Activated CD8-positive, alpha-beta memory T cell treated with anti-CD3 and anti-CD28 coated beads, Interleukin-2, amount 50 U/mL, for 48 hours (primary cell): ENCODE measurements at places on chromosomes 16 and 17.

GRCh38 chr16:86372193-86372592 is 138.1 kb upstream of the FOXF1 start:
- DNase-seq = no peak

DNA sequence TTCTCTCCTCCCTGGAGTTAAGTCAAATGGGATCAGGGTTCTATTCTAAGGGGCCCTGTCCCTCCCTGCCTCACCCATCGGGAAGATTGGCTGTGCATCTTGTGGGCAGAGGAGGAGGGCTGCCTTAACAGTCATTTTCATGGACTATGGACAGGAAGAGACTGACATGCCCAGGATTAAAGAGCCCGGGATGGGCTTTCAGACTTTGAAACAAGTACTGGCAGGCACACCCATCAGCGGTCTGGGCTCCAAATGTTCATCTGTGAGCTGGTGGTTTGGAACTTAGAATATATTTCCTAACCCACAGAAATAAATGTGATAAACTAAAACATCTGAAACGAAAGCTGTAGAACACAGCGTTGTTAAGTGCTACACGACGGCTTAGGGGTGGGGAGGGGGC is 6.5 kb downstream of the SLC6A4 start:
- no peak for DNase-seq

- no peak for DNase-seq
Measured at GRCh38 chr17:9255833-9256232, 234.5 kb downstream of the NTN1 start.

- no peak for DNase-seq
Measured at GRCh38 chr16:4594433-4595410, 20.0 kb downstream of the UBALD1 start.

- peak; percentile 72 for DNase-seq
Measured at GRCh38 chr16:67163164-67163998, 1.2 kb upstream of the HSF4 start.

DNA sequence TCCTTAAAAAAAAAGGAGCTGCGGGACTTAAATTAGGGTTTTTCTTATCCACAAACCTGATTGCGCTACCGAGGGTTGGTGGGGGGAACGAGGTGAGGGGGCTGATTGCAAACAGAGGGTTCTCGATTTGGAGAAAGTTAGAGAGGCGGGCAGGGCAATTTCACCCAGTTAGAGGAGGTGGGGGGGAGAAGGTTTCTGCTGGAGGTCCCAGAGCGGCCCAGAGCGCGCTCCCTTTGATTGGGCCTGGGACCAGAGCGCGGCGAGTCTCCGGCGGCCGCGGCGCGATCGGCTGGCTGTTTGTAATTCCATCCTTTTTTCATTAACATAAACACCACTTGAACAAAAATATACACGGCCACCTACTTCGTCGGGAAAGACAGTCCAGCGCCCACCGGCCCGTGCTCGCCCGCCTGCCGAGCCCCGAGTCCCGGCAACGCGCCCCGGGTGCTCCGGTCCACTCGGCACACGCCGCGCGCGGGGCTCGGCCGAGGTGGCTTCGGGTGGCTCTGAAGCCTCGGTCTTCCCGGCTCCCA is 13.3 kb upstream of the FOXF1 start:
- no peak for DNase-seq

DNA sequence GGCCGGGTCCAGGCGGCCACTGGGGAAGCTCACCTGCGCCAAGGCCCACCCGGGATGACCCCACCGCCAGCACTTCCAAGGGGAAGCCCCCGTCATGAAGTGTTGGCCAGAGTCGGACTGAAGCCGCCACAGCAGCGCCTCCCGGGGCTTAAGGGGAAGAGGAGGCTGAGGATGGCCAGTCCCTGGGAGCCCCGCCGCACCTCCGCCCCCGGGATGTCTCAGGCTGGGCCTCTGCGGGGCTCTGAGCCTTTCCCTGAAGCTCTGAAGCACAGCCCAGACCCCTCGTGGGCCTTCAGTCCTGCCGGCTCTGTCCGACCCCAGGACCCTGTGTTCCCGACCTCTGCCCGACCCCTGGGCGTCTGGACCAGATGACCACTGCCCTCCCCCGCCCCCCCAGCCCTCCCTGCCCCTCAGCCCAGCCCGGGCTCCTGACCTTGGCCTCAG is 42.8 kb upstream of the ACSF3 start:
- DNase-seq = no peak

DNA sequence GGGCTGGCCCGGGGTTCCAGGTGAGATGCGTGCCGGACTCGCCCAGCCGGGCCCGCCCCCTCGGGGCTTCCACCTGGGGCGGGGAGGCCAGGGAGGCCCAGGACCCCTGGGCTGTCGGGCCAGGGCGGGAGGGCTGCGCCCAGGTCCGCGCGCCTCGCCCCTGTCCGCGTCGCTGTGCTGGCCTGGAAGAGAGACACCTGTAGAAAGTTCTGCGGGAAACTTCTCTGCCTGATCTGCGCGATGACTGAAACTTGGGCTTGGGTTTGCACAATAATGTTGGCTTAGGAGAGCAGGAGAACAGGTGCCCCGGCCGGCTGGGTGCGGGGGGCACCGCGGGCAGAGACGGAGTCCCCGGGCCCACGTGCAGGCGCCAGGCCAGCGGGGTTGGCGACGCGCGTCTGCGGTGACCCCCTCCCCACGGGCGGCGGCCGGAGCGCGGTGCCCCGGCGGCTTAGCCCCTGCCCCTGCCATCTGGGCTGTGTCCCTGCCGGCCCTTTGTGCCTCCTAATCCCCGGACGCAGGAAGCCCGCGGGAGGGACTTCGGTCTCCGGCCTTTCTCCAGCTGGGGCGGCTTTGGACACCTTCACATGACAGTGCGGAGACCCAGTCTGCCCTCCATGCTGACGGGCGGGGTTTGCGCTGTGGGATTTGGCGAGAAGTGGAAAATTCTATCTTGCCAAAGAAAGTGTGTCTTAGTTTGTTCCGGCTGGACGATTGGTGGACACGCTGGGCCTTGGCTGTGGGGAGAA is 483 bp downstream of the LLGL2 start:
- DNase-seq = no peak

DNA sequence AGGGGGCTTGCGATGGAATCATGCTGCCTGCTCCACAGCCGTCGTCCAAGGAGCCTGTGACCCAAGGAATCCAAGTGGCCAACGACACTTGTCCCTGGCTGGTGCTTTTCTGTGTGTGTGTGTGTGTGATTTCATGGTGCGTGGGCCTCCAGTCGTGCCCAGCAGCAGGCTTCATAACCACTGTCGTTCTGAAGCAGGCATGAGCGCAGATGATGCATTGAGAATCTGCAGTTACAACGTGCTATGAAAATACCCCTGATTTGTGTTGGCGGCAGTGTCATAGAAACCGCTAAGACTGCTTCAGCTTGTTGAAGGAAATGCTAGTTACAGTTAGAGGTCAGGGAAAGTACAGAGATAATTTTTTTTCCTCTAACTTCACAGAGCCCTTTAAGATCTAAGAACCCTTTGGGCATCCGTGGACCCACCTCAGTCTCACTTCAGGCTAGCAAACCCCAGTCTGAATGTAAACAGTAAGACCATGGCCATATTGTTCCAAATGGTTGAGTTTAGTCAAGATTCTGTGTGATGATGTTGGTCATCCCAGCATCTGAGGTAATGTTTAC is 15.6 kb downstream of the C16orf90 start:
- DNase-seq = no peak

GRCh38 chr16:12043953-12044352 is 67.4 kb downstream of the SNX29 start:
- DNase-seq = no peak

- DNase-seq = no peak
Measured at GRCh38 chr16:22955461-22956070, 141.6 kb downstream of the HS3ST2 start.

GRCh38 chr16:79640513-79641360 is 40.2 kb upstream of the MAF start:
- DNase-seq = no peak

DNA sequence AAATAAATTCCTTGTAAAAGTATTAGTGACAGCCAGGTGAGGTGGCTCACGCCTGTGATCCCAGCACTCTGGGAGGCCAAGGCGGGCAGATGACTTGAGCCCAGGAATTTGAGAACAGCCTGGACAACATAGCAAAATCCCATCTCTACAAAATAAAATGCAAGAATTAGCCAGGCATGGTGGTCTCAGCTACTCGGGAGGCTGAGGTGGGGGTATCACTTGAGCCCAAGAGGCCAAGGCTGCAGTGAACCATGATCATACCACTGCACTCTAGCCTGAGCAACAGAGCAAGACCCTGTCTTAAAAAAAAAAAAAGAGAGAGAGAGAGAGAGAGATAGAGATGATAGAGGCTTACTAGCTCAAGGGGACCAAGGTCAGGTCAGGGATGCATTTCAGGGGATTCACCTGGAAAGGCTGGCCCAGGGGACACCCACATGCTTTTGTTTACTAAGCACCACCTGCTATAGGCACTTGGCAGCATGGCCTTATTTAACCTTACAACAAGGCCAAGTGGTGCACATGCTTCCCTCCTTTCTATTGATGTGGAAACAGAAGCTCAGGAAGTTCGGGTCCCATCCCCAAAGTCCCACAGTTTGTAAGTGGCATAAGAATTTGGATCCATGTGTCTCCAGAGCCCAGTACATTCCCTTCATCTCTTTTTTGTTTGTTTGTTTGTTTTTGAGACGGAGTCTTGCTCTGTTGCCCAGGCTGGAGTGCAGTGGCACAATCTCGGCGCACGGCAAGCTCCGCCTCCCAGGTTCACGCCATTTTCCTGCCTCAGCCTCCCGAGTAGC is 12.4 kb upstream of the SRCIN1 start:
- DNase-seq = no peak

DNA sequence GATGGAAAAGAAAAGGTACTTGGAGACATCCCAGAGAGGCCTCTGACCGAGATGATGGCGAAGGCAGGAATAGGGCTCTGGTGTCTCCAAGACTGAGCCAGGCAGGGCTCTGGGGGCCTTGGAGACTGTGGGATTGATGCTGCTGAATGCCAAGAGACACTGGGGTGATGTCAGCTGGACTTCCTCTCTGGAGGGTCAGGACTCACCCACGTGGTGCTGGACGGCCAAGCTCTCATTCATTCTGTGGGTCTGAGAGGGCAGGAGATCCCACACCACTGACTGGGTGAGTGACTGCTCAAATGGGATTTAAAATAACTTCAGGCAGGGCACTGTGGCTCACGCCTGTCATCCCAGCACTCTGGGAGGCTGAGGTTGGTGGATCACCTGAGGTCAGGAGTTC is 64.8 kb downstream of the NT5M start:
- DNase-seq = no peak

- DNase-seq = no peak
Measured at GRCh38 chr16:48367441-48368049, 17.7 kb downstream of the SIAH1 start.

GRCh38 chr16:83271970-83272575 is 535.7 kb upstream of the HSBP1 start:
- no peak for DNase-seq

- no peak for DNase-seq
Measured at GRCh38 chr17:27079660-27080059, 214.3 kb upstream of the WSB1 start.

GRCh38 chr17:530851-531250 is 178.2 kb upstream of the RPH3AL start:
- DNase-seq = no peak

GRCh38 chr16:25235991-25236390 is 19.2 kb downstream of the AQP8 start:
- no peak for DNase-seq

- DNase-seq = no peak
Measured at GRCh38 chr16:49588729-49589384, 215.3 kb downstream of the C16orf78 start.

- no peak for DNase-seq
Measured at GRCh38 chr16:4115949-4116318, 308 bp downstream of the ADCY9 start.

GRCh38 chr17:19948116-19948943 is 29.3 kb downstream of the AKAP10 start:
- no peak for DNase-seq
